Stimulated activated CD8-positive, alpha-beta memory T cell treated with anti-CD3 and anti-CD28 coated beads, Interleukin-7, amount 100 ng/mL, for 48 hours (primary cell): ENCODE measurements at places on chromosomes 5 and 9.

GRCh38 chr5:12896086-12896485 is 991.8 kb upstream of the CTNND2 start:
- no peak for DNase-seq

DNA sequence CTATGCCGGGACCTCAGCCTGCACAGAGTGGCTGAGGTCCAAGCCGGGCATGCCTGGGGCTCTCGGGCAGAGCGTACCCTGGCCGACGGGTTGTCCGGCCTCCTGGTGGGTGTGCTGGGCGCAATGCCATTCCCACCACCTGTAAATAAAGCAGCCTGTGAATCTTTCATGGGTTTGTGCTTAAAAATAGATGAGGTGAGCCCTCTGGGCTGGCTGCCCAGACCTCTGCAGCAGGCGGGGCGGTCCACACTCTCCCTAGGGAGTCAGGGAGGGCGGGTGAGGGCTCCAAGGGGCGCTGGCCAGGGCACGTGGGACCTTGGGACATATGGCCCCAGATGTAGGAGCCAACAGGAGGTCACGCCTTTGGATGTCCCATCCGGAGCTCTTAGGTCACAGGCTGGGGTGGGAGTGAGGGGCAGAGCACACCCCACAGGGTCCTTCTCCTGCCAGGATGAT is 3.6 kb upstream of the AGPAT2 start:
- no peak for DNase-seq

GRCh38 chr9:131815970-131816873 is 76.3 kb upstream of the RAPGEF1 start:
- DNase-seq: no peak

DNA sequence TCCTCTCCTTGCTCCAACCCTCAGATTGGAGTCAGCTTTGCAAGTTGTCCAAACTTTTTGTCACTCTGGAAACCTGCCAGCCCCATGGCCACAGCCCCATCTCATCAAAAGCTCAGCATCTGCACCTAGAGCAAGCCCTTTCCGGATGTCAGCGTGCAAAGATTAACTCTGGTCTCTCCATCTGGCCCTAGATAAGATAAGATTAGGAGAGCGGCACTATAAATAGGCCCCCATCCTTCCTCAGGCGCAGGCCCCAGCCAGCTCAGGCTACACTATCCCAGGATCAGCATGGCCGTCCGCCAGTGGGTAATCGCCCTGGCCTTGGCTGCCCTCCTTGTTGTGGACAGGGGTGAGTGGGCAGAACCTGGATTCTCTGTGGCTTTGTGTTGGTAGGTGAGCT is at the start of gene SPINK4:
Gene SPINK4, plus strand, starts transcription at position 247 of the 400 bp plus-strand sequence. Its CDS starts 42 bp downstream, at position 289.
- DNase-seq: no peak

DNA sequence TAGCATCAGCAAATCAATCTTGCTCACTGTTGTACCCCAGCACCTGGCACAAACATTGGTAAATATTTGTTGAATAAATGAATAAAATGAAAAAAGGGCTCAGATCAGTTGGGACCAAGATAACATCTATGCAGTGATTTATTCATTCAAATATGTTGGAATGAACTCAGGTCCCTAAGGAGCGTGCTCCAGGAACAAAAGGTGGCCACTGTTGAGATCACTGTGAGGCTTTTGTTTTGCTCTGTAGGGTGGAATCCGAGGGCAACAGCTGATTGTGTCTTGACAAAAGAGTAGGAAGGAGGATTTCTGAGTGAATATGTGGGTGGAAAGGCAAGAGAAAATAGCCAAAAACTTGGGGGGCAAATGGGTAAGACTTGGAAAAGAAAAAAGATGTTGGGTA is 89.7 kb downstream of the PPP2R2B start:
- no peak for DNase-seq

DNA sequence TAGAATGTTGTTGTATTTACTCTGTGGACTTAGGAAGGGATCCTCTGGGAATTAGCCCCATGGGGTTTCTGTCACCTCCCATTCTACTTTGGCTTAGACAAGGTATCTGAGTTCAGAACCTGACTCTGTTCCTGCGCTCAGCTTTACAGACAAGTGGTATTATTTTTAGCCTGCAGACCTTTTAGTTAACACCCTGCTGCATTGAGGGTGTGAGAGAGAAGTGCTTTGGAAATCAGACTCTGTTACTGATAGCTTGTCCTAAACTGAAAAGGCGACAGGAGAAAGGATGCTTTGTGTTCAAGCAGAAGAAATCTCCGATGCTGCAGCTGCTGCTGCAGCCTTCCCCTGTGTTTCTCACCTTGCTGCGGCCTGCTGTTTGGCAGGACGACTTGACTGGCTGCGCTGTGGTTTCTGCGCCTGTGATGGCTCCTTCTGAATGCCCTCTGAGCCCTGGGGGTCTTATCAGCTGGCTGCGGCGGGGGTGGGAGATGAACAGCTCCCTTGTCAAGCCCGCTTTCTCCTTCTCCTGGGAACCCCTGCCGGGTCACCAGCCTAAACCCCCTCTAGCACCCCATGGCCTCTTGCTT is 61.9 kb downstream of the PGM5 start:
- DNase-seq: no peak

GRCh38 chr5:124655251-124655917 is 91.1 kb downstream of the ZNF608 start:
- no peak for DNase-seq

DNA sequence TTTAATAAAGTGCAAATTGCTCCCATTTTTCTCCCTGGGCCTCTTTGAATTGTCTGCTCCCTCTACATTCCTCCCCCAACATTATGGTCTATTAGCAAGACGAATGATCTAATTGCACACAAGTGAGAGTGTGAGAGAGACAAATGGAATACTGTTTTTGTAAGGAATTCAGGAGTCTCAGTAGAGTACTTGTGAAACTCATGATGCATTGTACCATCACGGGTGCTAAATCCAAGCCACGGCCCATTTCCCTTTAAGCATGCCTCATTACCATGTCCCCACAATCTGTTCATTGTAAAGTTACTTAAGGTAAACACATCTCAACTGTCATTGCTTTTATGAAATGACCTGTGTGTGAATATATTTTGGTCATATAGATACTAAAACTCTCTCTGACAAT is 62.8 kb downstream of the CD180 start:
- DNase-seq: no peak

- DNase-seq: no peak
These were observed 24.7 kb upstream of the TNC start for GRCh38 chr9:115142517-115143270.

DNA sequence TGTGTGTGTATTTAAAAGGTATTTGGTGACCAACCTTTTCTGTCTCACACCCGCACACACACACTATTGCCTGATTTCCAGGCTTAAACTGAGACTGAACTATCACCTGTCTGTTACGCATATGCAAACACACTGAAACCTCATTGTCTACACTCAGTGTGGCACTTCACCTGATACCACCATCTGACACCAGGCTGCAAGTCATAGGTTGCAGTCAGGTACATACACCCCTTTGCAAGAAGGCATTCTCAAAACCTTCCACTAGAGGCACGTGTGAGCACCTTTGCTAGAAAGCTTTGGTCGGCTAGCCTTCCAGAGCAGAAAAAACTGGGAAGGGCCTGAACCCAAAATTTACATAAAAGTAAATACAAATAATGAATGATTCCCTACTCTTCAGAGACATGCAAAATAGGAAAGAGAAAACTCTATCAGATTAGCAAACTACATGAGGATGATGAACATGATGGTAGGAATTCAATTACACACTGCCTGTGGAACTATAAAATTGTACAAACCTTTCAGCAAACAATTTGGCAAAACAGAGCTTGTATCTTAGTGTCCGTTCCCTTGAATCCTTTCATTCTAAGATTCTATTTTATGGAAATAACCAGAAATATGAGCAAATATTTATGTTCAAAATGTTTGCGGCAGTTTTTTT is 5.9 kb upstream of the FOXD1 start:
- no peak for DNase-seq

GRCh38 chr9:114452219-114453165 is 52.8 kb downstream of the WHRN start:
- DNase-seq: no peak

DNA sequence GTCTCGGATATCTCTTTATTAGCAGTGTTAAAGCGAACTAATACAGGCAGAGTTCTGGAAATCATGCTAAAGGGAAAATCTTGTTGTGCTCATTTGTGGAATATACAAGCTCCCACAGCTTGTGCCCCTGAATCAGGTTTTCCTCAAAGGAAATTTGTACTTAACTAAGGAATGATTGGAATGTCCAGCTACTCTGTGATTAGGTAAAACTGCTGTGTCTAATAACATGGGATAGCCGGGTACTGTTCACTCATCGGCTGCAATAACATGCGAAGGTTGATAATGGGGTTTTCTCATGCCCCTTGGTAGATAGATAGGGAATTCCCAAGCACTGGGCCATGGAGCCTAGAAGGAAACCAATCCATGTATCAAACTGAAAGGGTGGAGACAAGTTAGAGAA is 306.7 kb downstream of the NR2F1-AS1 start:
- DNase-seq: no peak

- no peak for DNase-seq
These were observed 62.6 kb downstream of the SEMA5A start for GRCh38 chr5:9483243-9483642.

- no peak for DNase-seq
These were observed 287.7 kb upstream of the DAP start for GRCh38 chr5:11048760-11049159.

- no peak for DNase-seq
These were observed 94.3 kb upstream of the CPEB4 start for GRCh38 chr5:173793648-173794548.

- no peak for DNase-seq
These were observed 40.2 kb downstream of the LRSAM1 start for GRCh38 chr9:127491516-127491915.

GRCh38 chr5:140546851-140547507 is 483 bp upstream of the EIF4EBP3 start:
- DNase-seq: no peak

GRCh38 chr9:107703651-107704050 is 214.1 kb upstream of the KLF4 start:
- no peak for DNase-seq

DNA sequence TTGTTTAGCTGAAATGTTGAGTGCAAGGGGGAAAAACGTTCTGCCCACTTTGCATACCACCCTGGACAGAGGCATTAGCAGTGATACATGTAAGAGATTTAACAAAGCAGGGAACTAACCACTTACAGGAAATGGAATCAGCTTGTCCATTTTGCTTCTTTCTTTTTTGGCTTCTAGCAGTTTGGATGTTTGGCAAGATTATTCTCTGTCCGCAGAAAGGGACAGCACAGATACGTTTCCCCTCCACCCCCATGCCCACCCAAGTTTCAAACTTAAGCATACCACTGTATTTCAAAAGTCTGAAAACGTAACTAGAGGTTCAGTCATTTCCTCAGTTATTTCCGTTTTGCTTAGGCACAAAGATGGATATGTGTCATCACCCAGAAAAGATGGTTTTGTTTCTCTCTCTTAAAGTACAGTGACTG is 118.4 kb downstream of the GDNF start:
- no peak for DNase-seq

- DNase-seq: no peak
These were observed 9.1 kb upstream of the CDC42SE2 start for GRCh38 chr5:131254741-131255140.

DNA sequence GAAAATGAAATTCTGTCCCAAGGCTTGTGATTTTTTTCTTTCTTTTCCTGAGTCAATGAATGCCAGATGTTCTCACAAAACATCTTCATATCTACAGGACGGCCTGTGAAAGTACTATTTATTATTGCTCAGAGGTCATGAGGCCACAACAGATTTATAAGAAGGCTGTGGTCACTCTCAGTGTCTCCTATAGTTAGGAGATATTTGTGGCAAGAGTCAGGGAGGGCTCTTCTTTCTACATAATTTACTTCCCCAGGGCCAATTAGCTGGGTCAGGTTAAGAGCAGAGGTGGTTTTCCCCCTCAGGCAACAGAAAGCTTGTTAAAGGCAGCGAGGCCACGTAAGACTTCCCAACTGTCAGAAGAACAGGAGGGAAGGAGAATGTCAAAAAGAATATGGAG is 248.7 kb downstream of the SLIT3 start:
- DNase-seq: no peak

- DNase-seq: no peak
These were observed 107.2 kb downstream of the TTLL11 start for GRCh38 chr9:121985792-121986494.

DNA sequence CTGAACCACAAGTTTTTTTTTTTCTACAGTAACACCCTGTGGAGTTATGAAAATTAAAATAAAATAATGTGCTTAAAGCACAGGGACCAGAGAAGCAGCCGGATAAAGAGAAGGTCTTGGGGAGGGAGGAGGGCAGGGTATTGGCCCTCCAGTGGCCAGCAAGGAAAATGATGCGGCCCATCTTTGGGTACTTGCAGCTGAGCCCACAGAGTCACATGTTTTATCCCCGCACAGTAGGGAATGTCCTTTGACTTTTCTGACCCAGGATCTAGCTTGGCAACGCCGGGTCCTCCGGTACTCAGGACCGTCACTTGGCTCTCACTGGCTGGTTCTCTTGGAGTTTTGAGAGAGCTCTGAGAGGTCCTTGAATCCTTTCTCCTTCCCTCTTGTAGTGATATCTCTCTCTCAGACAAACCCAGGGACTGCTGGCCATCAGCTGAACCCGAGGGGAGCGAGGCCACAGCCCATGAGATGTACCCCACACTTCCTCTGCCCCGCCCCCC is 35.3 kb upstream of the HSPA9 start:
- DNase-seq: no peak

DNA sequence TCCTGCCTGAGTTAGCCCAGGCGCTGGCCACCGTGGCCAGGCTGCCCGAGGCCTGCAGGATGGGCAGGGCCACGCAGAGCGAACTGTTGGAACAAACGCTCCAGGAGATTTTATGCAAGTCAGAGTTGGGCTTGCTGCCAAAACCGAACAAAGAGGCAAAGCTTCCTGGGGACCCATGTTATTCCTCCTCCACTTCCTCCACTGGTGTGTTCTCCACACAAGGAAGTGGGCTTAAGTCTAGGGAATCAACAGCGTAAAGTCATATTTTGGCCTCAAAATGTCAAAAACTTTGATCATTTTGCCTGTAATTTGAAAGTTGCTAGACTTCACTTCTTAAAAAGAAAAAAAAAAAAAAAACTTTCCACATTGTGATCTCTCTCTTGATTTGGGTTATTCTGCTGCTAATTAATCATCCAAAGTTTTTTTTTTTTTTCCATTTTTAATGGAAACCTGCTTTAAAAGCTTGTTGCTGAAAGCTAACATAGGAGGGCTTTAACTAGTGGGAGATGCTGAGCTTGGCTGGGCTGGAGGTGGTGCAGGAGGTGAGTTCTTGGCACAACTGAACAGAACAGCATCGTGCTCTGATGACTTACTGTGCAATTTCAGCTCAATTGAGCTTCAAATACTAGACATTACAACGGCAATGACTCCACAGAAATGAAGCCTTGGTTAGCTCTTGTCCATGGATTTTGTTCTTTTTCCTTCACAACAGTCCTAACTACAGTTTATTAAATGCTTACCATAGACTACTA is 73.0 kb downstream of the PTPDC1 start:
- DNase-seq: no peak

- DNase-seq: no peak
These were observed 29.9 kb downstream of the NFX1 start for GRCh38 chr9:33320230-33320567.

GRCh38 chr9:13731637-13732036 is 452.1 kb upstream of the MPDZ start:
- DNase-seq: no peak

- no peak for DNase-seq
These were observed 33.3 kb downstream of the TAS2R1 start for GRCh38 chr5:9596824-9597223.

- no peak for DNase-seq
These were observed 234.7 kb downstream of the SYK start for GRCh38 chr9:91036356-91036755.
